ENCODE measurements at places on chromosomes 7 and 10.

GRCh38 chr10:70503776-70504175 lies 25.2 kb downstream of the PALD1 start:
- DNase-seq: no peak

DNA sequence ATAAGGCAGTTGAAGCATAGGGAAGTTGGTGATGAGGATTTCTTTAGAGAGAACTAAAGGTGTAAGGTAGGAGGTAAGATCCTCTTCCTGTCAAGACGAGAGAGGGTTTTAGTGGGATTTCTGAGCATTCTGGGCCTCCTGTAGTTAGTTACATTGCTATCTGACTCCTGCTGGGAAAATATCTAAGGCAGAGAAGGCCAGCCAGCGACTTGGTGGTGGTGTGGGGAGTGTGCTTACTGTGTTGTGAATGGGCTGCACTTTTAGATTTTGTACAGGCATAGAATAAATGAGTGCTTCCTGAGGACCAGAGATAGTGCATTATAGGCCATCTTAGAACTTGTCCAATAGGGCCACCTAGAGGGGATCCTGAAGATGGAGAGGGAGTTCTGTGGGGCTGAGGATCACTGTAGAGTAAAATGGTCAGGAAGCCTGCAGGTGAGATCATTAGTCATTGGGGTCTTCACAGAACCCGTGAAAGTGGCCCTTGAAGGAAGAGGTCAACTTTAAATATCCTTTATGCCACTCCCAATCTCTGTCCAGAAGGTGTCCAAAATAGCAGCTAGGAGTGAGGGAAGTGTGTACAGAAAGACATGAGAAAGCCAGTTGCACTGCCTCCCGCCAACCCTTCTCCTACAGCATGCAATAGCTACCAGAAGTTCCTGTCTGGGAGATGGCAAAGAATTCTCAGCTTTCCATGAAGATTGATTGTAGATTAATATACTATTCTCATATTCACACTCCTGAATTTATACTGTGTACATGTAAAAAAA lies 266.6 kb downstream of the POLR1F start:
- DNase-seq: no peak

- no peak for DNase-seq
Observed at GRCh38 chr10:74314166-74314565, 163.1 kb downstream of the ADK start.

DNA sequence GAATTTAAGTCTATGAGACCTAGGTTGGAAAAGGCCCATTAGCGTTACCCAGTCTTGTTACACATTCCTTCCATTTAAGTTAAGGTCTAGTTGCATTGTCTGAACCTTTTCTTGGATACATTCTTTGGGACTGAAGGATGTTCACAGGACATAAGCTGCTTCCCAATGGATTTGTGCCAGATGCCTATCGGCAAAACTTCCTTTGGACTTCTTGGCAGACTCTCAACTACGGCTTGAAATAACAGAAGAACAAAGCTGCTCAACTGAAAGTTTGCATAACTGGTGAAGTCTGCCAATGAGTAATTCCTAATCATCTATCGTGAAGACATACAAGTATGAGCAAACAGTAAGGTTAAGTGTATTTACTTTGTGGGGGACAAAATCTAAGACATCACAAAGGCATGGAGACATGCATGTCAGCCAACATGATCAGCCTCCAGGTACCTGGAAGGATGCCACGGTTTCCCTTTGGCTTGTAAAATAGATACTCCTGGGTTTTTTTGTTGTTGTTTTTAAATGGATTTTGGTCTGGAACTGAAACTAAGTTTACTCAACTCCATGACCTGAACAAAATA lies 35.4 kb downstream of the MALSU1 start:
- no peak for DNase-seq

DNA sequence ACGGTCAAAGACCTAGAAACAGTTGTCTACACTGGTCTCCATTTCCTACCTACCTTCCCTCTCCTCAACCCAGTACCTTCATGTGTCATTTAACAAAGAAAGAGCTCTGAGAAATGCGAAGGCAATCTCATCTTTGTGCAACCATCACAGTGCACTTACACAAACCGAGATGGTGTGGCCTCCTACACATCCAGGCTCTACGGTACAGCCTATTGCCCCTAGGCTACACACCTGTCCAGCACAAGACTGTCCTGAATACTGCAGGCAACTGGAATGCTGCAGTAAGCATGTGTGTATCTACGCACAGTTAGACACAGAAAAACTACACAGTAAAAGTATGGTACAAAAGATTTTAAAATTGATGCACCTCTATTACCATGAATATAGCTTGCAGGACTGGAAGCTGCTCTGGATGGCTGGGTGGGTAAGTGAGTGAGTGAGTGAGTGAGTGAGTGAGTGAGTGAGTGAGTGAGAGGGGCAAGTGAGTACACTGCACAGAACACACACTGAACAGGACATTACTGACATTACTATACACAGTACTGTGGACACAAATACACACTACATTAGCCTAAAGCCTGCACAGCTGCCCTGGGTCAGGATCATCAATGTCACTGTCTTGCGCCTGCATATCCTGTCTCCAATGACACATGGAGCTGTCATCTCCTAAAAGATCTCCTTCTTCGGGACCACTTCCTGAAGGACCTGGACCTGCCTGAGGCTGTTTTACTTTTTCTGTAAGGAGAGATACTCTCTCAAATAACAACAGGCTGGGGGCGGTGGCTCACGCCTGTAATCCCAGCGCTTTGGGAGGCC lies 18.5 kb downstream of the ITGB1 start:
- no peak for DNase-seq

GRCh38 chr10:52004342-52004949 lies 305.1 kb upstream of the CSTF2T start:
- no peak for DNase-seq

- DNase-seq: peak; percentile 85
Observed at GRCh38 chr10:4344492-4344994, 481.5 kb upstream of the AKR1E2 start.

GRCh38 chr10:126422567-126422966 lies 34.3 kb upstream of the ADAM12 start:
- DNase-seq: no peak

DNA sequence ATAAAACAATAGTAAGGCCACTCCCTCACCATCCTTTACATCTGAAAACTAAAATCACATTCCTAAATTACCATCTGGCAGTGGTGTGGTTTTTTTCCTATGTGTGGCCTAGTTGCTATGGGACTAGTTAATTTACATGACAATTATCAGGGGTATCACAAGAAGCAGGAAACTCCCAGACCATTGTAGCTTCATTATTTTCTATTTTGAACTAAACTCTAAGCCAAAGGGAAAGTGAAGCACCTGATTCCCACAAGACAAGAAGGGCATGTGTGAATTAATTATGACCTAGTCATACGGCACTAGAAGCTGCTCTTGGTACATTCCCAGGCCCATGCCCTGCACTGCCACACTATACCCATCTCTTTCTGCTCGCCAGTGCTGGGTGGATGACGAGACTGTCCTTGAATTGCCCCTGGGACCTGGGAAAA lies 103.4 kb downstream of the ATXN7L1 start:
- no peak for DNase-seq

- no peak for DNase-seq
Observed at GRCh38 chr7:9264395-9264794, 831.0 kb downstream of the NXPH1 start.

DNA sequence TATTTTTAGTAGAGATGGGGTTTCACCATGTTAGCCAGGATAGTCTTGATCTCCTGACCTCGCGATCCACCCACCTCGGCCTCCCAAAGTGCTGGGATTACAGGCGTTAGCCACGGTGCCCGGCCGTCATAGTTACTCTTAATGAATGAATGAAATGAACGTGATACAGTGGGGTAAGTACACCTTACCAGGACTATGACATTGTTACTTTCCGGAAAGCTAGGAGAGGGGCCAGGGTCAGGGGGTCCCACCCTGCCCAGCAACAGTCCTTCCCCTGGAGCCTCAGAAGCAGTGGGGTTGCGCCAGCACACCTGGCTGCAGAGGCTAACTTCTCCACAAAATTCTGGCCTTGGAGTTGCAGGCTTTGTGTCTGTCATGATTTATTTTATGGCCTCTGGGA lies 21.4 kb downstream of the VSTM4 start:
- DNase-seq: no peak

- DNase-seq: no peak
Observed at GRCh38 chr7:26630941-26631580, 233.3 kb downstream of the SKAP2 start.

DNA sequence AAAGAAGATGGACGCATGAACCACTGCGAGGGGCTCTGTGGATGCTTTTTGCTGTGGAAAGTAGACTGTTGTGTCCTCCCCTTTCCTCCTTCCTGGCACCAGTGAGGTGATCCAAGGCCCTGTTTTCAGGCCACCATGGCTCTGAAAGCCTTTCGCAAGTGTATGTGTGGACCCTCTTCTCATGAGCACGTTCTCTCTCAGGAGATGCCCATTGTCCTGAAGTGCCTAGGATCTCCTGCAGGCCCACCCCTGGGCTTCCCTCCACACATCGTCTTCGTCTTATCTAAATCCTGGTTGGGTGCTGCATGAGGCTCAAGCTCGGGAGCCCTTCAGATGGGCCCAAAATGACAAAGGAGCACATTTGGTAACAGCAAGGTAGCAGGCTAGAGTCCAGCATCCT lies 188.2 kb downstream of the PTPN20 start:
- DNase-seq: no peak
